ENCODE measurements at places on chromosomes 5 and 9. TPM values are rescaled to one million over a fixed set of nuclear protein-coding genes. Genes with fewer than 3 reads are reported as not detected.

The RALGPS1 gene
- total RNA-seq, result 15.2 TPM

- H3K36me3 ChIP-seq, result no peaks in the 10 kb centered on the region
- H3K4me3 ChIP-seq, result no peak overlapping the region
- no peak for DNase-seq
- peaks cover 26% of the 10 kb centered on the region for H3K4me1 ChIP-seq
- H3K27me3 ChIP-seq, result no peaks in the 10 kb centered on the region
Observed at GRCh38 chr9:108182950-108183381, 672.8 kb downstream of the ACTL7B start.

The TAS2R1 gene
- total RNA-seq, result not detected

The COL5A1 gene
- total RNA-seq, result 36.6 TPM

DNA sequence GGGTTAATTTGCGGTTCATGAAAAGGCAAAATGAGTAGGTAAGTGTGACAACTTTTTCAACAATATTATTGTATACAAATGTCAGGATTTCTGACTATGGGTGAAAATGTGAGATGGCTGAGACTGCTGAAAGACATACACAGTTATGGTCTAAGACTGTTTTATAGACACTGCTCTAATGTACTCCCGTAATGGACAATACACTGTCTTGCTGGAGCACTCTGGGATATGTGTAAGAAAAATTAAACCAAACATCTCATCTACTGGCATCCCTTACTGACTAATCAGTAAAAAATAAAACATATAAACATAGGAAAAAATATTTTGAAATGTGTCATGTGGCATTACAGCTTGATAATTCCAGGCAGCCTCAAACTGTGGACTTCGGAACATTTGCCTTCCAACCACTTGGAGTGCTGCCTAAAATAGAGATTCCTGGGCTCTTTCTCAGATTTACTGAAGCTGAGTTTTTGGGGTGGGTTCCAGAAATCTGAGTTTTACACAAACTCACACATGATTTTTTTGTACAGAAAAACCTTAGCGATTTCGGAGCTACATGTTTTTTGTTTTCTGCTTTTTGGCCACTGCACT lies 233.9 kb upstream of the TBCA start:
- no peak overlapping the region for H3K27ac ChIP-seq
- no peaks in the 10 kb centered on the region for H3K36me3 ChIP-seq
- peaks cover 7% of the 10 kb centered on the region for H3K4me1 ChIP-seq
- H3K27me3 ChIP-seq, result no peaks in the 10 kb centered on the region
- no peak for DNase-seq
- H3K4me3 ChIP-seq, result no peak overlapping the region

The WDR38 gene
- not detected for total RNA-seq

- H3K27me3 ChIP-seq, result no peaks in the 10 kb centered on the region
- no peak overlapping the region for H3K4me3 ChIP-seq
- H3K27ac ChIP-seq, result no peak overlapping the region
- H3K36me3 ChIP-seq, result no peaks in the 10 kb centered on the region
- DNase-seq, result no peak
Observed at GRCh38 chr5:61951295-61951694, 354.7 kb upstream of the KIF2A start.

- DNase-seq, result no peak
- H3K27me3 ChIP-seq, result no peaks in the 10 kb centered on the region
- H3K4me3 ChIP-seq, result no peak overlapping the region
- no peak overlapping the region for H3K27ac ChIP-seq
- H3K4me1 ChIP-seq, result no peaks in the 10 kb centered on the region
Observed at GRCh38 chr5:150342583-150342982, 14.9 kb upstream of the TCOF1 start.

The C9orf50 gene
- not detected for total RNA-seq

DNA sequence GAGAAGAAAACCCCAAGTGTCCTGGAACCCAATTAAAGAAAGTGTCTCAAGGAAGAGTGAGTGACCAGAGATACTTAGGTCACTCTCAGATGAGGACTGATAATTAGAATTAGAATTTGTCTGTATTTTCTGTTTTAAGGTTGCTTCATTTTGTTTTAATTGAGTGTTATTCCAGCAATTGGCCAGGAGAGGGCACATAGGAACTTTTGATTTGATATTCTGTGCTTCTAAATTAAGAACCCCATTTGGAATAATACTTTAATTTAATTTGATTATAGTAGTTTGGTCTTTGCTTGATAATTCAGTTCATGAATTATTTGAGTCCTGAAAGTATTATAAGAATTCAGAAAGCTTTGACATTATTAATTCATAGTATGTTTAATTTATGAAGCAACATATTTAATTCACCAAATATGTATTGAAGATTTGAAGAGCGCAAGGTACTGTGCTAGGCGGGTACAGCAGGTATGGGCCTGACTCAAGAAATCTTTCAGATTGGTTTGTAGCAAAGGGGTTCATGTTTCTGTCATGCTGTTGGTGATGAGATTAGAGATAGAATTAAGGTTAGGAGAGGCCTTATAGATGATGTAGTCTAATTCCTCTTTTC lies 4.9 kb downstream of the MRPL22 start:
- DNase-seq, result no peak
- H3K27ac ChIP-seq, result no peak overlapping the region
- H3K4me1 ChIP-seq, result peaks cover 42% of the 10 kb centered on the region
- no peak overlapping the region for H3K4me3 ChIP-seq

The GLT6D1 gene
- total RNA-seq, result not detected

The AQP7 gene
- total RNA-seq, result 6.4 TPM

The ZNF354B gene
- 17.7 TPM for total RNA-seq

The CKMT2 gene
- total RNA-seq, result 3.4 TPM

- H3K27me3 ChIP-seq, result no peaks in the 10 kb centered on the region
- DNase-seq, result peak; percentile 76
- H3K4me1 ChIP-seq, result peaks cover 10% of the 10 kb centered on the region
- no peaks in the 10 kb centered on the region for H3K36me3 ChIP-seq
Observed at GRCh38 chr9:133742849-133743444, 4.8 kb upstream of the SARDH start.

- no peak overlapping the region for H3K4me3 ChIP-seq
- H3K36me3 ChIP-seq, result no peaks in the 10 kb centered on the region
- DNase-seq, result no peak
- no peak overlapping the region for H3K27ac ChIP-seq
Observed at GRCh38 chr9:93296889-93297480, 113.0 kb downstream of the WNK2 start.

GRCh38 chr5:168916266-168916665 lies 337.1 kb upstream of the PANK3 start:
- no peaks in the 10 kb centered on the region for H3K36me3 ChIP-seq
- H3K4me3 ChIP-seq, result no peak overlapping the region
- H3K4me1 ChIP-seq, result peaks cover 19% of the 10 kb centered on the region
- DNase-seq, result no peak
- H3K27ac ChIP-seq, result no peak overlapping the region
- no peaks in the 10 kb centered on the region for H3K27me3 ChIP-seq

DNA sequence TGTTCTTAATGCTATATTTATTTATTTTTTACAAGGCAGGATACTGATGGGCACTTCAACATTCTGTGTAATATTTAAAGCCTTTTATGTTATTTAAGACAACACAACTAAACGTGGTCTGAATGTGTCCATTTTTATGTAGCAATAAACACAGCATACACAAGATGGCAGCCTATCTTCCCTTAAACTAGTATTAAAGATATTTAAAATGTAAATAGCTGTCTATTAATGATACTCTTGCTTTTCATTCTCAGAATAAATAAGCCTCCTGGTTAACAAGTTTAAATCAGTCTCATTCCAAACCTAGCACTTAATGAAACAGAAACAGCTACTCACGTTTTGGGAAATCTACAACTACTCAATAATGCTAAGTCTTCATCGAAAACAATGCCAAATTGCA lies 315.7 kb downstream of the MCTP1 start:
- H3K36me3 ChIP-seq, result no peaks in the 10 kb centered on the region
- H3K27me3 ChIP-seq, result no peaks in the 10 kb centered on the region
- DNase-seq, result no peak
- H3K4me3 ChIP-seq, result no peak overlapping the region
- no peak overlapping the region for H3K27ac ChIP-seq

The SLC25A2 gene
- total RNA-seq, result not detected

The PPP3R2 gene
- total RNA-seq, result not detected

The PLCXD3 gene
- 10.6 TPM for total RNA-seq

DNA sequence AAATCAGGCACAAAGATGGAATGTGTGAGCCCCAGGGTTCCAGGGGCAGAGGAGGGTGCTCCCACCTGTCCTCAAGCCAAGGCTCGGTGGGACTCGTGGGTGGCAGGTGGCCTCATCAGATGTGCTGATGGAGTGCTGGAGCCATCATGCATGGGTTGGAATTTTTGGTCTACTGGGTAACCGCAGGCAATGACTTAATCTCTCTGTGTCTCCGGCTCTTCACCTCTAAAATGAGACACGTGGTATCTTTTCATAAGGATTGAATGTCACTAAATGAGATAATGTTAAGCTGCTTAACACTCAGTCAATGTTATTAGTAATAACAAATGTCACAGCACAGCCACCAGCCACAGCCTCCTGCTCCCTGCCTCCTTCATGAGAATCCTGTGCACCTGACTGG lies 245.5 kb downstream of the HSPA4 start:
- H3K36me3 ChIP-seq, result no peaks in the 10 kb centered on the region
- DNase-seq, result no peak
- no peaks in the 10 kb centered on the region for H3K27me3 ChIP-seq
- H3K4me3 ChIP-seq, result no peak overlapping the region
- no peak overlapping the region for H3K27ac ChIP-seq

The DIPK1B gene
- 11.5 TPM for total RNA-seq

DNA sequence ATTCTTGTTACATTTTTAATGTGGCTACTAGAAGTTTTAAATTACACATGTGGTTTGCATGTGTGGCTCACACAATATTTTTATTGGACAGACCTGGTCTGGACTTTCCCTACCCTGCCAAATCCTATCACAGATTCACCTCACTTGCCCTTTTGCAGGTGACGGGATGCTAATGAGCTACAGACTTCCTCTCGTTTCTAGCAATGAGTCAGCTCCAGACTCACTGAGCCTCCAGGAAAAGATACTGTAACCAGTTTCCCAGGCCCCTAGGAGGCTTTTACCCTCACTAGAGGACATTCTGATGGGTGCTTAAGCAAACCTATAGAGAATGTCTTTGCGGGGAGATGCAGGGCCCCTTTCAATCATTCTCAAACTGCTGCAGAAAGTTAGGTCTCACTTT lies 135.4 kb downstream of the WDR41 start:
- H3K4me3 ChIP-seq, result no peak overlapping the region
- peaks cover 14% of the 10 kb centered on the region for H3K4me1 ChIP-seq
- no peaks in the 10 kb centered on the region for H3K36me3 ChIP-seq
- no peak overlapping the region for H3K27ac ChIP-seq
- no peak for DNase-seq

The GABRG2 gene
- 0.74 TPM for total RNA-seq

GRCh38 chr9:89994988-89995613 lies 390.3 kb downstream of the GADD45G start:
- DNase-seq, result no peak
- no peak overlapping the region for H3K27ac ChIP-seq

The TNFSF8 gene
- total RNA-seq, result 4.2 TPM

DNA sequence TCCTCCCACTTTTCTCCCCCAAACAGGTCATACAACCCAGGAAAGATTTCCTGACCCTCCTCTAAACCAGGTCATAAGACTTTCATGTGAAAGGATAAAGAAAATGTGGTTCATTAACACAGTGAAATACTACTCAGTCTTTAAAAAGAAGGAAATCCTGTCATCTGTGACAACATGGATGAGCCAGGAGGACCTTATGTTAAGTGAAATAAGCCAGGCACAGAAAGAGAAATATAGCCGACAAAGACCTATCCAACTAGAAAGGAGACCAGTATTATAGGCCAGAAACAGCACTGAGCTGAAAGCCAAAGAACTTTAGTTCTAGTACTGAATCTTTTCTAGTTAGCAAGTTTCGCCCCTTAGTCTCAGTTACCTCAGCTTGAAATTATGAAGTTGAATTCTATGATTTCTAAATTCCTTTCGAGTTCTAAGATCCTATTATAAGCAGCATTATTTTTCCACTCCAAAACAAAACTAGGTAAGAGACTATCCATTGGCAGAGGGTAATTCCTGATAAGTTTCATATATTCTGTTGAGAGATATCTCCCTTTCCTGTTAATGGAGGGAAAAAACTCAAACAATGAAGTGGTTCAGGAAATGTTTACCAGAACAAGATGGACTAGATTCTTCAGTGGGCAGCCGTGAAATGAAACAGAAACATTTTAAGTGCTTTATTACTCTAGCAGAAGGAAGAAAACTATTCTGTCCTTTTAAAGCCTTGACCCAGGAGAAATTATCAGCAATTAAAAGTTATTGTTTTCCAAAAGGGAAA lies 42.5 kb downstream of the GNA14 start:
- DNase-seq, result no peak
- no peak overlapping the region for H3K4me3 ChIP-seq
- H3K4me1 ChIP-seq, result peaks cover 5% of the 10 kb centered on the region
- H3K27ac ChIP-seq, result peak overlapping the region; percentile 31
- no peaks in the 10 kb centered on the region for H3K27me3 ChIP-seq

GRCh38 chr9:35114840-35115628 lies 628 bp downstream of the ATOSB start:
- no peaks in the 10 kb centered on the region for H3K27me3 ChIP-seq
- H3K36me3 ChIP-seq, result no peaks in the 10 kb centered on the region
- no peak for DNase-seq
- H3K4me3 ChIP-seq, result peak overlapping the region; percentile 51

DNA sequence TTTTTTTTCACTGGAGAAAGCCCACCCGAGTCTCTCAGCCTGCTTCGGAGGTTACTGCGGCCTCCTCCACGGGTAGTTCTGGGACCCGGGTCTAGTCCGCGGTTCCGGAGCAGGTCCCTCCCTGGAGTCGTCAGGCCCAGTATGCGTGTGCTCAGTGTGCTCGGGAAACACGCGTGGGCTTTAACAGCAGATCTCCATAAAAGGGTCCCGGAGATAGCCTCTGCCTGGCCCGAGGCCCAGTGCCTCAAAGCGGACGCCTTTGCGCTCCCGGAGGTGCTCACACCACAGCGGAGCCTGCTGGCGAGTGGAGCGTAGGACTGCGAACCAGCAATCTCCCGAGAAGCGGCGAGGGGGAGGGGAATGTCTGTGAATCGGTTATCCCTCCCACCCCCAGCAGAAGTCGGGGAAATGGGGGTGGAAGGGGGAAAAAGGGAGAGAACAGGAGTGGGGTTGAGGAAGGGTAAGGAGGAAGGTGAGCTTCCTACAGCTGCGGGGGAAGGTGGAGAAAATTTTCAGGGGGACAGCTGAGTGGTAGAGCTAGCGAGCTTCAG lies 28.7 kb downstream of the CDKN2A start:
- DNase-seq, result no peak
- H3K4me3 ChIP-seq, result peak overlapping the region; percentile 23
- no peaks in the 10 kb centered on the region for H3K36me3 ChIP-seq
- peaks cover 13% of the 10 kb centered on the region for H3K27me3 ChIP-seq
- H3K4me1 ChIP-seq, result peaks cover 13% of the 10 kb centered on the region
- H3K27ac ChIP-seq, result no peak overlapping the region

- H3K27ac ChIP-seq, result no peak overlapping the region
- no peaks in the 10 kb centered on the region for H3K27me3 ChIP-seq
- H3K4me3 ChIP-seq, result no peak overlapping the region
- no peaks in the 10 kb centered on the region for H3K36me3 ChIP-seq
- peaks cover 10% of the 10 kb centered on the region for H3K4me1 ChIP-seq
Observed at GRCh38 chr5:57749396-57749795, 266.8 kb upstream of the ACTBL2 start.

The FAM153A gene
- total RNA-seq, result 4.2 TPM

- H3K4me3 ChIP-seq, result no peak overlapping the region
- peaks cover 9% of the 10 kb centered on the region for H3K4me1 ChIP-seq
- H3K27me3 ChIP-seq, result no peaks in the 10 kb centered on the region
- DNase-seq, result no peak
- no peaks in the 10 kb centered on the region for H3K36me3 ChIP-seq
Observed at GRCh38 chr5:74095871-74096270, 469.9 kb downstream of the ARHGEF28 start.
